ENCODE measurements at places on chromosomes 5 and 9. TPM values are rescaled to one million over a fixed set of nuclear protein-coding genes. Genes with fewer than 3 reads are reported as not detected.

SLC34A3 gene
- total RNA-seq, result not detected

PCDHGA8 gene
- total RNA-seq, result 1.6 TPM

PCDHGB4 gene
- 4.1 TPM for total RNA-seq

- no peaks in the 10 kb centered on the region for H3K4me1 ChIP-seq
- no peak for DNase-seq
- H3K27me3 ChIP-seq, result no peaks in the 10 kb centered on the region
Measured at GRCh38 chr9:85007748-85008147, 338.2 kb downstream of the NTRK2 start.

DNA sequence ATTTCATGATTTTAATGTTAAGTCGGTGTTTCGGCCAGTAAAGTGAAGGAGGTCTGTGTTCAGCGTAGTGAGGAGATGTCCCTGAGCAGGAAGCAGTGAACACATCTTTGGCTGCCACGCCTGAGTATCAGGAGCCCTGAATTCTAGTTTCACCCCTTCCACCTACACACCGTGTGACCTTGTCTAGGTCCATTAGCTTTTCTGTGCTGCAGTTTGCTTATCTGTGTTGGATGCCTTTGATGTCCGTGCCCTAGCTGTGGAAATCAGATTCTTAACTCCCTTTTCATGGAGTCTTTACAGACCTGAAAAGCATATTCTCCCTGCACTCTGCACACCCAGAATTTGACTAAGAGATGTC, 601 bp downstream of the FBXO38 start:
- H3K27me3 ChIP-seq, result no peaks in the 10 kb centered on the region
- peaks cover 31% of the 10 kb centered on the region for H3K4me1 ChIP-seq
- peak overlapping the region; percentile 92 for H3K27ac ChIP-seq
- peak overlapping the region; percentile 74 for H3K4me3 ChIP-seq
- no peak for DNase-seq

DNA sequence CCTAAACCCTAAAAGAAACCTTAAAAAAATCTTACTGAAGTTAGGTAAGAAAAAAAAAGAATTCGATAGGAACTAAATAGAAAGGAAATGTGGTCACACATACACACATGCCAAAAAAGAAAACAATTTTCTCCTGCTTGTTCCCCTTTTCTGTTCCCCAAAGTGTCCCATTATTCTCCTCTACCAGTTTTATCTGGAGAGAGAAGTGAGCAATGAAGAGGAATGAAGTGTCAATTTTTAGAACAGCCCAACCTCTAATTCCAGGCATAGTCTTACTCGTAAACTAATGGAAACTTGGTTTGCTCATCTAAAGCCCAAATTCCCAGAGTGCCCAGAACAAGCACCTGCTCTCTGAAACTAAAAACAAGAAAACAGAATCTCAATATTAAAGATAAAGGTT, 26.1 kb downstream of the AP3B1 start:
- no peaks in the 10 kb centered on the region for H3K27me3 ChIP-seq
- H3K36me3 ChIP-seq, result peaks cover 27% of the 10 kb centered on the region
- H3K27ac ChIP-seq, result no peak overlapping the region

- H3K27ac ChIP-seq, result peak overlapping the region; percentile 92
- H3K36me3 ChIP-seq, result peaks cover 11% of the 10 kb centered on the region
- peaks cover 45% of the 10 kb centered on the region for H3K27me3 ChIP-seq
- peak overlapping the region; percentile 83 for H3K4me3 ChIP-seq
Measured at GRCh38 chr5:2752821-2753439, 1.5 kb upstream of the IRX2 start.

DNA sequence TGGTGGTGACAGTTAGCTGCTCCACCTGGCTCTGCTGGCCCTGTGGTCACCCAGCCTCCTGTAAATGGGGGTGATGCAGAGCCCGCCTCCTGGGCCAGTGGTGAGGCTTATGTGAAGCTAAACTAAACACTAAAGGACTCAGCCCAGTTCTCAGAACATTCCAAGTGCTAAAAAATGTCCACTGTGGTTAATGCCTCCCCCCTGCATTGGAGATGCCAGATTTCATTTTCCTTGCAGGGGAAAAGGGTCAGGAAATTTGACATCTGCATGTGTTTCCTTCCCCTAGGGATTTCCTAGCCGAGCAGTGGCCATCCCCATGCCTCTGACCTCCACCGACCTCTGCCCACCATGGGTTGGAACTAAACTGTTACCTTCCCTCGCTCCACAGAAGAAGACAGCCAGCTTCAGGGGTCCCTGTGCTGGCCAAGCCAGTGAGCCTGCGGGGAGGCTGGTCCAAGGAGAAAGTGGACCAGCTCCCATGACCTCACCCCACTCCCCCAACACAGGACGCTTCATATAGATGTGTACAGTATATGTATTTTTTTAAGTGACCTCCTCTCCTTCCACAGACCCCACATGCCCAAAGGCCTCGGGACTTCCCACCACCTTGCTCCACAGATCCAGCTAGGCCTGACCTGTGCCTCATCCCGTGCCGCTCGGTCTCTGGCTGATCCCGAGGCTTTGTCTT, 13.0 kb downstream of the CD74 start:
- H3K4me3 ChIP-seq, result no peak overlapping the region
- H3K36me3 ChIP-seq, result peaks cover 71% of the 10 kb centered on the region
- no peak overlapping the region for H3K27ac ChIP-seq
- no peaks in the 10 kb centered on the region for H3K27me3 ChIP-seq
- no peaks in the 10 kb centered on the region for H3K4me1 ChIP-seq
- DNase-seq, result no peak

DNA sequence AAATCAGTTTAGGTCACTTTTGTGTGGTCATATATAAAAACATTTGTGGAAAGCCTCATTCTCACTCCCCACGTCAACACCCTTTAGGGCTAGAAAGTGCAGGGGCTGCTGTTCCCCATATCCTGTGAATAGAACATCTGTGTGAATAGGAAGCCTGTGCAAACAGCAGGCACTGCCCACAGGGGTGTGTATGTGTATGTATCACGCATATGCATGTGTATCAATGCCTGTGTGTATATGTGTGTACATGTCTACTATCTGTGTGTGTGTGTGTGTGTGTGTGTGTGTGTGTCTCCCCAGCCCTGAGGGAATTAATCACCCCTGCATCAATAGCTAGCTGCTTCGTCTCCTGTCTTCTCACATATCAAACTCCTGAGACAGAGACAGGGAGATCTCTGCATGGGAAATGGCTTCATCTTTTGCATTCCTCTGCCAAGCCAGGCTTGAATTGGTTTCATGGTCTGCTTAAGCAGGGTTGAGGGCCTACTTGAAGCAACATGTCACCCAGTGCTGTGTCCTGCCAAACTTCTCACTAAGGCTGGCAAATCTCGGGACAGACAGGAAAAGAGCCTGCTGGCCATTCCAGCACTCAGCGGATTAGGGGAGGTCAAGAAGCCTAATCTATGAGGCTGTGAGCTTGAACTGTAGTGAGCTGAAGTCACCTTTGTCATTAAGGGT, 265.8 kb downstream of the ADAMTSL1 start:
- no peak overlapping the region for H3K4me3 ChIP-seq
- H3K4me1 ChIP-seq, result peaks cover 2% of the 10 kb centered on the region
- H3K27ac ChIP-seq, result no peak overlapping the region
- H3K36me3 ChIP-seq, result no peaks in the 10 kb centered on the region
- DNase-seq, result no peak

GRCh38 chr9:108478431-108479332, 377.1 kb downstream of the ACTL7B start:
- H3K4me1 ChIP-seq, result peaks cover 34% of the 10 kb centered on the region
- H3K4me3 ChIP-seq, result no peak overlapping the region
- H3K27ac ChIP-seq, result peak overlapping the region; percentile 90
- H3K36me3 ChIP-seq, result no peaks in the 10 kb centered on the region
